ENCODE measurements at places on chromosomes 6 and 20. TPM values are rescaled to one million over a fixed set of nuclear protein-coding genes. Genes with fewer than 3 reads are reported as not detected.

ERGIC3 gene
- total RNA-seq = 335 TPM

GGTLC1 gene
- not detected for total RNA-seq

GPX5 gene
- total RNA-seq = not detected

HTR1B gene
- 0.68 TPM for total RNA-seq

SPDEF gene
- 1.4 TPM for total RNA-seq

LIN28B gene
- total RNA-seq = not detected

PRIM2 gene
- 19.8 TPM for total RNA-seq

MLN gene
- total RNA-seq = not detected

C2 gene
- 0.71 TPM for total RNA-seq

ADGB gene
- not detected for total RNA-seq

MTO1 gene
- 39.0 TPM for total RNA-seq

TUBB2B gene
- under 0.01 TPM for total RNA-seq

SUMO4 gene
- 1.9 TPM for total RNA-seq
